Left cardiac atrium (tissue), 4 donors: ENCODE measurements at places on chromosomes 6 and 20. TPM values are rescaled to one million over a fixed set of nuclear protein-coding genes. Genes with fewer than 3 reads are reported as not detected.

DNA sequence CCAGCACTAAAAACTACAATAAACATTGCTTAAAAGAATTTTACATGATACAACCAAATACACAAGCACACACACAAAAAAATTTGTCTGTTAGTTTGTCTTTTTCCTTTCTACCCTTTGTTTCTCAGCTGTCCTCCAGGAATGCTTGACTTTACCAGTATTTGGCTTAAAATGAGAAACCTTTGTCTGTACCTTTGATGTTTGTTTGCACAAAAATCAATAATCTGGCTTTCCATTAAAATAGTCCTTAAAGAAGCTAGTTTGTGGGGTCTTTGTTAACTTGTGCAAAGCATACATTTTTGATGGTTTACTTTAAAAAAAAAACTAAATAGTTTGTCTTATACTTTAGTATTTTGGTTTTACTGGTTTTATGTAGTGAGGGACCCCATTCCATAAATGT is 49.3 kb downstream of the RPRD1B start:
- DNase-seq, result no peak

GRCh38 chr6:90216072-90216977 is 80.3 kb downstream of the BACH2 start:
- DNase-seq, result no peak

DNA sequence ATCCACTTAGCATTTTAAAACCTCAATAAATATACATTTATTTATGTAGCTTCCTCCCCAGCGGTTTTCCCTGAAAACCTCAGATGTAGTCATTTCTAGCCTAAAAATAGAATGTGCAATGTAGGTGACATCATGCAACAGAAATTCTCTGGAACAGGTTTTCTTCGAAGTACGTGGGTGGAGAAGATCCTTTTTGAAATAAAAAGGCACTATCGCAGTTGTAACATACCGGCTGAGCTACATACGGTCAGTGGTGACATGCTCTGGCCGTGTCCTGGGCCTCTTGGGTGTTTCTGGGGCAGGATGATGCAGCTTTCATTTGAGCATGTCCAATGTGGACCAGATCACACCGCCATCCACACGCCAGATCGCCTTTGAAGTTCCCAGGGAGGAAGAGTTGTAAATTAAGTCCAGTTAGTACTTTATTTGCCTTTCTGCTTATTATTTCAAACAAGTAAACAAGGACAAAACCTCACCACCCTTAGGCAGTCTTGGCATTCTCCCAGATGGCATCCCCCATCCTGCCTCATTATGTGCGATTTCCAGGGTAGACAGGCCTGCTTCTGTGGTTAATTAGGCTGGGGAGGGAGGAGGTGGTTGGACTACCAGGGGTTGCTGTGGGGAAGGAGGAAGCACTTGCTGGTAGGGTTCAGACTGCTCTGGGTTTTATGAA is 109.5 kb upstream of the CLDN20 start:
- DNase-seq, result no peak

EEF1E1 gene
- 14.5 TPM for total RNA-seq

SPAG4 gene
- total RNA-seq, result 2.5 TPM

MAP7 gene
- total RNA-seq, result 2.3 TPM
